ENCODE measurements at places on chromosomes 6 and 20. TPM values are rescaled to one million over a fixed set of nuclear protein-coding genes. Genes with fewer than 3 reads are reported as not detected.

RAE1 gene
- total RNA-seq, result 14.9 TPM

LY6G6C gene
- not detected for total RNA-seq

TMEM151B gene
- total RNA-seq, result not detected

CEBPB gene
- 271 TPM for total RNA-seq

TMEM170B gene
- total RNA-seq, result 9.2 TPM

ZC2HC1B gene
- not detected for total RNA-seq

RIPPLY2 gene
- not detected for total RNA-seq

MOXD1 gene
- 24.0 TPM for total RNA-seq

LPA gene
- not detected for total RNA-seq

GRCh38 chr20:52921340-52921739, 50.8 kb upstream of the TSHZ2 start:
- no peak for DNase-seq
- H3K27me3 ChIP-seq, result no peaks in the 10 kb centered on the region
- H3K36me3 ChIP-seq, result no peaks in the 10 kb centered on the region
- no peak overlapping the region for H3K4me3 ChIP-seq

GRCh38 chr6:48611332-48611731, 500.3 kb upstream of the PTCHD4 start:
- no peaks in the 10 kb centered on the region for H3K4me1 ChIP-seq
- H3K27me3 ChIP-seq, result no peaks in the 10 kb centered on the region
- no peak overlapping the region for H3K4me3 ChIP-seq
- H3K27ac ChIP-seq, result no peak overlapping the region
- no peaks in the 10 kb centered on the region for H3K36me3 ChIP-seq

- peak; percentile 66 for DNase-seq
- peaks cover 16% of the 10 kb centered on the region for H3K27me3 ChIP-seq
- peak overlapping the region; percentile 78 for H3K27ac ChIP-seq
Observed at GRCh38 chr6:138162111-138162954, 594 bp downstream of the ARFGEF3 start.

DNA sequence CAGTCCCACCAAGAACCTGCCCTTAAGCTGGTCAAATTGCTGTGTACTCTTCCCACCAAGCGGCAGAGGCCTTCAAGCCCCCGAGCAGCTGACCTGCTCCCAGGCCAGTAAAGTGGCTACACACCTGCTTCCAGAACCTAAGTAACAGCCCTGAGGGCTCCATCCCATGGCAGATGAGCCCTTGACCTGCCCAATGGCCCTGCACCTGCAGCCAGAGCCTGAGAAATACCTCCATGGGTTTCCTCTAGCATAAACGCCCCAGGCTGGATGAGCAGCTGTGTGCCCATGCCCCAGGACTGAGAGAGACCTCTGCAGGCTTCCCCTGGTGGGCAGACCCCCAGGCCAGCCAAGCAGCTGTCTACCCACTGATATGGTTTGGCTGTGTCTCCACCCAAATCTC, 123.0 kb upstream of the LAMA2 start:
- no peaks in the 10 kb centered on the region for H3K36me3 ChIP-seq
- peak; percentile 55 for DNase-seq
- H3K27me3 ChIP-seq, result no peaks in the 10 kb centered on the region
- no peak overlapping the region for H3K27ac ChIP-seq
- no peaks in the 10 kb centered on the region for H3K4me1 ChIP-seq
- no peak overlapping the region for H3K4me3 ChIP-seq

GRCh38 chr20:35773154-35773751, 1.4 kb downstream of the PHF20 start:
- H3K4me3 ChIP-seq, result peak overlapping the region; percentile 84
- no peaks in the 10 kb centered on the region for H3K36me3 ChIP-seq
- DNase-seq, result no peak
- peak overlapping the region; percentile 89 for H3K27ac ChIP-seq
- no peaks in the 10 kb centered on the region for H3K27me3 ChIP-seq

DNA sequence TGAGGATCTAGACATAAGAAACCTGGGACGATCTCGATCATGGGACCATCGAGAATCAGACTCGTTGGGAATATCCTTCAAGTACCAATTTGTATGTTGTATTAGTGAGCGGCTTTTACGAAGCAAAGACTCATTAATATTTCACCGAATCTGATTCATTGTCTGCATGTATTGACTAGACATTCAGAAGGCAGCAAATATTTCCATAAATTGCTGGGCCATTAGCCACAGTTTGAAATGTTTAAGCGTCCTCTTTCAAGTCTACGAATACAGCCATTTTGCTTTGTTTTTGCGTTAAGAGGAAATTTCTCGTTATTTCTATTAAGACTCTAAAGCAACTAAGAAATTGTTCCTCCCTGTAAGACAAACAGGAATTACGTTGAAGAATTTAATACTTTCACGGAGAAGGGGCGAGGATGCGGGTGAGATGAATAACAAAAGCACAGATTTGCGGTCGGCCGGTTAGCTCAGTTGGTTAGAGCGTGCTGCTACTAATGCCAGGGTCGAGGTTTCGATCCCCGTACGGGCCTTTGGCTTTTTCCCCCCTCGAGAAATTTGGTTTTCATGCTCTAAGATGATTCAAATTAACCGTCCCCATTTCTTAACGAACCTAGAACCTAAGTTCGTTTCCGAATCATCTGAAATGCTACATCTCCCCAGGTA, 18.5 kb downstream of the POM121L2 start:
- no peaks in the 10 kb centered on the region for H3K4me1 ChIP-seq
- peaks cover 100% of the 10 kb centered on the region for H3K27me3 ChIP-seq
- no peak overlapping the region for H3K27ac ChIP-seq
- H3K4me3 ChIP-seq, result no peak overlapping the region

- no peaks in the 10 kb centered on the region for H3K27me3 ChIP-seq
- peaks cover 10% of the 10 kb centered on the region for H3K36me3 ChIP-seq
- H3K4me1 ChIP-seq, result peaks cover 22% of the 10 kb centered on the region
Observed at GRCh38 chr20:37727957-37728634, 34.3 kb downstream of the CTNNBL1 start.

- H3K27ac ChIP-seq, result peak overlapping the region; percentile 47
- no peaks in the 10 kb centered on the region for H3K27me3 ChIP-seq
- peaks cover 8% of the 10 kb centered on the region for H3K4me1 ChIP-seq
- H3K36me3 ChIP-seq, result no peaks in the 10 kb centered on the region
Observed at GRCh38 chr20:34581341-34582184, 23.0 kb downstream of the MAP1LC3A start.

DNA sequence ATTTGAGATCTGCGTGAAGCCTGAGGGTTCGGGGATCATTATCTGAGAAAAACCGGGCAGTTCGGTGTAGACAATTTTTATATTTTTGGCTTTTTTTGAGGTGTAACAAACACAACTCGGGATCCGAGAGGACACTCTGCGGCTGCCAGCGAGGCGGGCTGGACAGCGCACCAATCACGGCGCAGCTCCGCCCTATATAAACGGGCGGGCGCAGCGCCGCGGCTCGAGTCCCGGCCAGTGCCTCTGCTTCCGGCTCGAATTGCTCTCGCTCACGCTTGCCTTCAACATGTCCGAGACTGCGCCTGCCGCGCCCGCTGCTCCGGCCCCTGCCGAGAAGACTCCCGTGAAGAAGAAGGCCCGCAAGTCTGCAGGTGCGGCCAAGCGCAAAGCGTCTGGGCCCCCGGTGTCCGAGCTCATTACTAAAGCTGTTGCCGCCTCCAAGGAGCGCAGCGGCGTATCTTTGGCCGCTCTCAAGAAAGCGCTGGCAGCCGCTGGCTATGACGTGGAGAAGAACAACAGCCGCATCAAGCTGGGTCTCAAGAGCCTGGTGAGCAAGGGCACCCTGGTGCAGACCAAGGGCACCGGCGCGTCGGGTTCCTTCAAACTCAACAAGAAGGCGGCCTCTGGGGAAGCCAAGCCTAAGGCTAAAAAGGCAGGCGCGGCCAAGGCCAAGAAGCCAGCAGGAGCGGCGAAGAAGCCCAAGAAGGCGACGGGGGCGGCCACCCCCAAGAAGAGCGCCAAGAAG, 69.0 kb downstream of the HFE start:
- peak overlapping the region; percentile 79 for H3K4me3 ChIP-seq
- no peaks in the 10 kb centered on the region for H3K36me3 ChIP-seq
- peaks cover 9% of the 10 kb centered on the region for H3K4me1 ChIP-seq
- DNase-seq, result peak; percentile 95
- H3K27ac ChIP-seq, result peak overlapping the region; percentile 98

DNA sequence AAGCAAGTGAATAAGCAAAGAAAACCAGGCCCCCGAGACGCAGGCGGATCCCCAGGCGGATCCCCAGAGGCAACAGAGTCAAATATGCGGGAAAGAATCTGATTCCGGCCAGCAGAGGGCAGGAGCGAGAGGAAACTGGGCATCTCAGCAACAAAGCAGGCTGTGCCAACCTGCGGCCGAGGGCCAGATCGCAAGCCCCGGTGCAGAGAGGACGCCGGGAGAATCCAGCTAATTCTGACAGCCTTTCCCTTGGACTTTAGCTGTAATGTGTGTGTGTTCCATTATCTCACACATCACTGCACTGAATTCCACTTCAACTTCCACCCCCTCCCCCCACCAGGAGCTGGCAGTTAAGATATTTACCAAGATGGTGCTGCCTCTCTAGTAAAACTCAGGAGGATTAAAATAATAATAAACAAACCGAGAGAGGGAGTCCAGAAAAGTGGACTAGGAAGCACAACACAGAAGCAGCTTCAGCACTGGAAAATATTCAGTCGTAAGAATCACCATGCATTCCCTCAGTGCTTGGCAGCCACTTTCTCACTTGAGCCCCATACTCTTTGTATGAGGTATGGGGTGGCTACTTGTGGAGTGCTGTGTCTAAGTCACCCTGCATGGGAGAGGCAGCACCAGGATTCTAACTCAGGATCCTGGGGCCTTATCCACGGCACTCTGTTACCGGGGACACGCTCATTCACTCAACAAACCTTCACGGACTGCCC, 66.2 kb upstream of the SNX9 start:
- DNase-seq, result peak; percentile 87
- H3K4me3 ChIP-seq, result no peak overlapping the region
- no peaks in the 10 kb centered on the region for H3K36me3 ChIP-seq
- peaks cover 4% of the 10 kb centered on the region for H3K27me3 ChIP-seq
- peaks cover 20% of the 10 kb centered on the region for H3K4me1 ChIP-seq

GRCh38 chr6:137171824-137172733, 1.4 kb downstream of the IL22RA2 start:
- H3K27ac ChIP-seq, result no peak overlapping the region
- no peaks in the 10 kb centered on the region for H3K4me1 ChIP-seq
- DNase-seq, result no peak
- no peak overlapping the region for H3K4me3 ChIP-seq
- no peaks in the 10 kb centered on the region for H3K27me3 ChIP-seq

GRCh38 chr6:142702501-142703460, 242.2 kb downstream of the HIVEP2 start:
- H3K27me3 ChIP-seq, result no peaks in the 10 kb centered on the region
- no peak overlapping the region for H3K27ac ChIP-seq
- H3K4me3 ChIP-seq, result no peak overlapping the region
- H3K4me1 ChIP-seq, result no peaks in the 10 kb centered on the region
- H3K36me3 ChIP-seq, result no peaks in the 10 kb centered on the region
- DNase-seq, result peak; percentile 70

- DNase-seq, result no peak
- peak overlapping the region; percentile 76 for H3K4me3 ChIP-seq
- H3K27me3 ChIP-seq, result no peaks in the 10 kb centered on the region
- H3K36me3 ChIP-seq, result peaks cover 15% of the 10 kb centered on the region
Observed at GRCh38 chr6:169701311-169701953, 397 bp downstream of the WDR27 start.

DNA sequence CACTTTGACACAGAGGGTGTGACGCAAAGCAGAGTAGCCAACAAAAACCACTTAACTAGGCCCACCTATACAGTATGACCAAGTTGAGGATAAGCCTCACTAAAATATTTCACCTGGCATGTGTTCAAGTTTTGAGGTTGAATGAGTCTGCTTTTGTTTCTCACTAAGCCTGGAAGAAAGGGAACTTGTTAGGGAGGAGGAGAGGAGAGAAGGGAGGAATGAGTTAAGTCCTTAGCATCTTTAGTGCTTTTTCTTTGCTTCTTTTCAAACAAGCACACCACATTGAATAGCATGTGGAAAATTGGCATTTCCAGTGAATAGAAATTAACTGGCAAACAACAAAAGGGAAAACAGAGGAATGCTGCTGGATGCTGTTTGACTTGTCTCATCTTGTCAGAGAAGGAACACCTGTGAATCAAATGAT, 461.9 kb downstream of the GJA1 start:
- H3K27ac ChIP-seq, result no peak overlapping the region
- no peak overlapping the region for H3K4me3 ChIP-seq
- H3K36me3 ChIP-seq, result no peaks in the 10 kb centered on the region
- H3K4me1 ChIP-seq, result no peaks in the 10 kb centered on the region
- H3K27me3 ChIP-seq, result no peaks in the 10 kb centered on the region

DNA sequence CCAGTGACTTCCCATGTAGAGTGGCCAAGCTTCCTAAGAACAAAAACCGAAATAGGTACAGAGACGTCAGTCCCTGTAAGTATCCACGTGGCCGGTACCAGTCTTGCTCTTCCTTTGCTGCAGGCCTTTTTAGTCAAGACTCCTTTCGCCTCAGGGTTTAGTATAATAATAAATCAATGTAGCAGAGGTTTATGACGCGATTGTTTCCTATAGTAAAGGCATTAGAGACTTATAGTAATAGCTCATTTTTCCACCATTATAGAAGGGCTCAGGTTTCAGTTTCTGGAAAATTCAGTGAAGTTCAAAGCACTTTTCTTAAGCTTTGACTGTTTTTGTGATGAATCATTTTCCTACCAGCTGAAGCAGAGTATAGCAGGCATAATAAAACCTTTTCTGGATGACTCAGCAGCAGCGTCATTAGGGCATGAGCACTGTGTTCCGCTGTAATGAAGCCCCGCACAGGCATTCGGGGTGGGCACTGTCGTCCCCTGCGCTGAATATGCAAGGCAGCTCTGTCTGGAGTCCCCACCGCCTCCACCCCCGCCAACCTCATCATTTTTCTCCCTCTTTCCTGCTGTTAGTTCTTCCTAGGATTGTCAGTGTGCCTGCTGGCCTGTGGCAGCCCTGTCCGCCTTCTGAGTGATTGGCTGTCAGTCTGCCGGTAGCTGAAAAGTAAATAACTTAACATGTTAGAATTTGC, 51.3 kb downstream of the PTPN1 start:
- H3K4me3 ChIP-seq, result no peak overlapping the region
- no peaks in the 10 kb centered on the region for H3K27me3 ChIP-seq
- peak overlapping the region; percentile 67 for H3K27ac ChIP-seq
- H3K36me3 ChIP-seq, result peaks cover 53% of the 10 kb centered on the region
- H3K4me1 ChIP-seq, result peaks cover 38% of the 10 kb centered on the region
- DNase-seq, result no peak

GRCh38 chr20:48259456-48259855, 474.2 kb upstream of the SULF2 start:
- H3K4me1 ChIP-seq, result no peaks in the 10 kb centered on the region
- H3K27ac ChIP-seq, result no peak overlapping the region
- no peak overlapping the region for H3K4me3 ChIP-seq
- no peaks in the 10 kb centered on the region for H3K36me3 ChIP-seq
- no peak for DNase-seq
